ENCODE measurements at places on chromosomes 1 and 21.
A peak's percentile ranks its signal among the peaks of the same experiment; 100 is the strongest.

GRCh38 chr1:1337793-1338147 is 6.7 kb downstream of the TAS1R3 start:
- no peak for DNase-seq

DNA sequence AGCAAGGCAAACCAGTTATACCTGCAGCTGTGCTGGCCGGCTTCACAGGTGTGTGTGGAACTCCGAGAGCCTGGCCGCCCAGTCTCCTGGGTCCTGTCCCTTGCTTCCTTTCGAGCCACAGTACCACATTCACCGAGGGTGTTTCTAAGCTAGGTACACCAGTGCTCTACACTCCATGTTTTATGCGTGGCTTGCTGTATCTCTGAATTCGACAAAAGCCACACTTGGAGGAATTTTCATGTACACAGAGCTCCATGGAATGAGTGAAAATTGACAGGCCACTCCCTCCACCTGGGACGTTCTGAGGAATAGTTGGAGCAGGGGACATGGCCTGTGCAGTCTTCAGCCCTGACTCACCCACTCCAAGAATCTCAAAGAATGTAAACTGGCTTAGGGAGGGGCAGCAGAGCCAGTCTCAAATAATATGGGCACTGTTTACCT is 14.0 kb downstream of the ETS2 start:
- no peak for DNase-seq

DNA sequence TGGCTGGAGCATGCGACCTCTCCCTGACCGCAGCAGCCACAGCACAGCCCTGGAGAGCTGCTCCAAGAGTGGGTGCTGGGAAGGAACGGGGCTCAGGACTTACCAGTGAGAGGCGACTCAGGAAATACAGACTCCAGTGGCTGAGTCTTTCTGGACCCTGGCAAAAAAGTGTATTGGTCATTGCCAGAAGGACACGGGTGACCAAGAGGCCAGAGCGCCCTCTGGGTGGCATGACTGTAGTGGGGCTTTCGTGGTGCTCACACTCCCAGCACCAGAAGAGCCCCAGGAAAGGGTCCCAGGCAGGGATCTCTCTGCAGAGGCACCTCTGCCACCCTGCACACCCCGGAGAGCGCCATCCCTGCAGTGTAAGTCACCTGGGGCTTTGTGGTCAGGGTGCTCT is 8.9 kb upstream of the PRDM16 start:
- no peak for DNase-seq

GRCh38 chr1:227778401-227778947 is 37.0 kb upstream of the PRSS38 start:
- DNase-seq = no peak

DNA sequence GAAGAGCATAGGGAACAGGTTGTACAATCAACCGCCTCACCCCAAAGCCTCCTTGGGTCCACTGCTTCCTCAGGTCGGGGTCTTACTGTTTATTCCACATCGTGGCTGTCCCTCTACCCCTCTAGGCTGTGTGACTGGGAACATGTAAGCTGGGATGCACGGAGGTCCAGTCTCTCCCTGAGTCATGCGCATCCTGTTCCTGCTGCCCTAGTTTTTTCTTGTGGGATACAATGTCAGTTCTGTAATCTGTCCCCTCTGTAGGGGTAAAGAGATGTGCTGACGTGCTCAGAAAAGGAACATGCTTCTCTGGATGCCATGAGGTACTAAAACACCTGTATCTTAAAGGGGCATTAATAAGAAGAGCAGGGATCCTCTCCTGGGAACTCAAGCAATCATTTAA is 66.2 kb downstream of the SLC45A1 start:
- DNase-seq = no peak

DNA sequence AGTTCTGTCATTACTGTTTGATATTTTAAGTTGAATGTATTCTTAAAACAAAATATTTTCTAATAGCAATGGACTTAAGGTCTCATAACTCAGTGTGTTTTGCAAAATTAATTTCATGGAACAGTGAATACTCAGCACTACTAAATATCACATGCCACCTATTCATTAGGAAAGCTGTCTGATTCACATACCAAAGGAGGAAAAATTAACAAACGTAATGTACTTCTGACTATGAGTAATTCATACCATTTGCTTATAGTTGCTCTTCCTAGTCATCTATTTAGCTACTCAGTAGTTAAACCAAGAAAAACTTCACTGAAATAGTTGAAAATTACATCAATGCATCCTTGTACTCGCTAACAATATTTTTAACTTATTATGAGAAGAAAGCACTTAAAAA is 35.2 kb downstream of the TP53BP2 start:
- no peak for DNase-seq

- no peak for DNase-seq
Observed at GRCh38 chr21:31609081-31609480, 50.4 kb upstream of the SOD1 start.

DNA sequence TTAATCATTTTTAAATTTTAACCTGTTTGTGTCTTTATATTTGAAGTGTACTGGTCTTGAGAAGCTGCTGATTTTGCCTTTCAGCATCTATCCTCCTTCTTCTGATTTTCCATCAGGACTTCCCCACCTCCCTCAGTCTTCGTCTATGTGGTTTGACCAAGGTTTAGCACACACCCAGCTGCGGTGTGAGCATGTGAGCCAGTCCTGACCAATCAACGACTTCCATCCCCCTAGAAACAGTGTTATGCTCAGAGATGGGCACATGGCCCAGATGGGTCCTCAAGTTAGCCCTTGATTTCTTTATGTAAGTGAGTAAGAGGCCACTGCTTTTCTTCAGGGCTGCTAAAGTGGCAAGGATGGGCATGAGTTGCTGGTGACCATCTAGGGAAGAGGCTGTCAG is 190.8 kb downstream of the MATN1 start:
- DNase-seq = no peak

GRCh38 chr1:41455479-41456332 is 28.8 kb downstream of the EDN2 start:
- DNase-seq = no peak

DNA sequence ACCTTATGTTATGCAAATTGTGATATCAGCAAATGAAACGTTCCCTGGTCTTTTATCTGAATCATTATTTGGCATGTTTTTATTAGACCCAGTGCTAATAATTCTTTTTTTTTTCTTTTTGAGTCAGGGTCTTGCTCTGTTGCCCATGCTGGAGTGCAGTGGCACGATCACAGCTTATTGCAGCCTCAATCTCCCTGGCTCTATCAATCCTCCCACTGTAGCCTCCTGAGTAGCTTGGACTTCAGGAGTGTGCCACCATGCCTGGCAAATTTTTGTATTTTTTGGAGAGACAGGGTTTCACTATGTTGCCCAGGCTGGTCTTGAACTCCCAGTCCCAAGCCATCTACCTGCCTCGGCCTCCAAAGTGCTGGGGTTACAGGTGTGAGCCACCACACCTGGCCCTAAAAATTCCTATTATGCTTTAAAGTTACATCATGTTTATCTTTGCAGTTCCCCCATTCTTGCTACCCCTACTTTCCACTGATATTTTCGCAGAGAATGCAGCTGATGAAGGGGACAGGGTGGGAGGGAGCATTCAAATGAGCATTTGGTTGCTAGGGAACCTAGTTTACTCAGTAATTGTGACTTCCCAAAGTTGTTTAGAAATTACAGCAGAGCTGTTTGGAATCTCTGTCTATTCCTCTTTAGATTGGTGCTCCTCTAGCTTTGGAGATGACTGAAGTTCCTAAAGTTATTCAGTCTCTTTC is 18.4 kb downstream of the C1orf21 start:
- no peak for DNase-seq

- no peak for DNase-seq
Observed at GRCh38 chr1:65189576-65190115, 41.6 kb downstream of the AK4 start.

- peak; percentile 7 for DNase-seq
Observed at GRCh38 chr21:25421321-25422028, 185.8 kb downstream of the MRPL39 start.

- no peak for DNase-seq
Observed at GRCh38 chr21:43024439-43025136, 50.2 kb downstream of the PKNOX1 start.

- DNase-seq = no peak
Observed at GRCh38 chr1:63705078-63705477, 68.7 kb upstream of the ROR1 start.

Data from NCI-H524 treated with DMSO at 0.1 percent for 48 hours (cell line).